ENCODE measurements at places on chromosomes 1 and 21. TPM values are rescaled to one million over a fixed set of nuclear protein-coding genes. Genes with fewer than 3 reads are reported as not detected.

Gene MRAP
- polyA plus RNA-seq, result 2.6 TPM

Gene FLAD1
- polyA plus RNA-seq, result 20.6 TPM

Gene RHCE
- polyA plus RNA-seq, result 2.6 TPM

Gene RSPH1
- 0.28 TPM for polyA plus RNA-seq

Gene FCGR1A
- polyA plus RNA-seq, result 3.0 TPM

Gene RNF220
- polyA plus RNA-seq, result 59.6 TPM

Gene DENND2C
- 10.1 TPM for polyA plus RNA-seq

Gene SMCP
- polyA plus RNA-seq, result not detected

Gene KCNK2
- 1.7 TPM for polyA plus RNA-seq

Gene ITGB2
- polyA plus RNA-seq, result 21.0 TPM

Gene C1QTNF12
- 3.6 TPM for polyA plus RNA-seq

Gene KIF17
- 4.2 TPM for polyA plus RNA-seq

Gene LINGO4
- 0.40 TPM for polyA plus RNA-seq

Gene GCSAML
- 0.15 TPM for polyA plus RNA-seq

Gene ILDR2
- polyA plus RNA-seq, result 3.8 TPM

Gene SRP9
- polyA plus RNA-seq, result 155 TPM

Gene C1orf226
- polyA plus RNA-seq, result 1.7 TPM

Gene NR1I3
- 1.1 TPM for polyA plus RNA-seq

Gene RGSL1
- polyA plus RNA-seq, result not detected

Gene PPIH
- 34.8 TPM for polyA plus RNA-seq
